ENCODE measurements at places on chromosomes 6 and 20.

DNA sequence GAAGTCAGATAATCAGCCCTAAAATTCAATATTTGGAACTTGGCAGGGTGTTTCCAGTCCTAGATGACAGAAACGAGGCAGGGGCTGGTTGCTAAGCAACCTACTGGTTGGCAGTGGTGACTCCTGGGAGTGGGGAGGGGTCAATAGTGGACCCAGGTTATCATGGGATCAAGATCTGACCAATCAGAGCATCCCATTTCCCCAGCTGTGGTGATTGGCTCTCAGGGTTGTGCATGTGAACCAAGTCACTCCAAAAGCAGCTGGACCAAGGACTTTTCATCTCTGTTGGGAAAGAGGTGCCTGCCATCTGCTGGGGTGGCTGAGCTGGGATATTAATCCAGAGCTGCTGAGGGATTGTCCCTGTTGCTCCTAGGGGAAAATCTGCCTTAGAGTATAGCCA is 253.4 kb downstream of the PREX1 start:
- no peak for DNase-seq

DNA sequence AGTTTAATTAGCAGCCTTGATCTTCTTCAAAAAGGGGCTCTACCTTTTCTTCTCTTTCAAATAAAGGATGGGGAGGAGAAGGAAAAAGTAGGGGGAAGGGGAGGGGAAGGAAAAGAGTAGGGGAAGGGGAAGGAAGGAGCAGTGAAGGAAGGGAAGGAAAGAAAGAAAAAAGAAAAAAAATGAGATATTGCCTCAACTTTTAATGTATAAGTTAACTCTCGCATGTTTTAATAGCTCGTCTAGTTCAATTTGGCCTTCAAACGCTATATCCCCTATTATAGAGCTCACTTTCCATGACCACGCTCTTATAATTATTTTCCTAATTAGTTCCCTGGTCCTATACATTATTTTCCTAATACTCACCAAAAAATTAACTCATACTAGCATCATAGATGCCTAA is 11.9 kb upstream of the RIPOR2 start:
- no peak for DNase-seq

GRCh38 chr20:9838378-9839295 is at the start of gene PAK5:
Gene PAK5, minus strand, starts transcription at chr20:9839076. Its CDS starts 194,748 bp downstream, at chr20:9644328.
- no peak for DNase-seq

DNA sequence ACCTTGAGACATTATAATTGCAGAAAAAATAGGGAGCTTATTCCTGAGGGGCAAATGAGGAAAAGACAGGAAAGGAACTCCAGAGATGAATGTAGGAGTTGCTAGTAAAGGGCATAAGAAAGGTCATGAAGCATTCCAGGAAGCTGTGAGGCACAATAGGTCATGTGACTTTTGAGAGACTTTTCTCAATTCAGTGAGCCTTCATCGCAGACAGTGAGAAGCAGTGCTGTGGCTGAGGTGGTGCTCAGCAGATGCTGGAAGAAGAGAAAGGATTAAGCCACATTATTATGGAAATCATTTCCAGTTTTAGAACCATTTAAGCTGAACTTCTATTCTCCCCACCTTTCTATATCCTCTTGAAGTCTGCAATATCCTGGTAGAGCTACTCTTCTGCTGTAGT is 4.1 kb downstream of the SPTLC3 start:
- no peak for DNase-seq

- no peak for DNase-seq
These were observed 192.5 kb downstream of the EDN1 start for GRCh38 chr6:12482386-12483375.

DNA sequence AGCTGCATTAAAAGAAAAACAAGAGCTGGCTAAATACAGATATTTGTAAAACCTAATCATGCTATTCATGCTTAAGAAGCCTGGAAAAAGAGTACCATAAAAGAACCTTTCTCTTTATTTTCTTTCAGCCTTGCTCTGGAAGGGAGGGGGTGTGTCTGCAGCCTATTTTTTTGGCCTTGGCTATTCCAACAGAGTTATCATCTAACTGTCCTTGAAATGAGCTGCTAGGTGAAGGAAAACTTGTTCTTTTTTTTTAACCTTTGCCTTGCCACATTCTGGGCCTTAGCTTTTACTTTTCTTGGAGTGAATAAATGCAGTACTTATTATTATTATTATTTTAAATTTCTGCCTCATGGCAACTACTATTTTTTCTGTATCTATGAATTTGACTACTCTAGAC is 224.9 kb upstream of the SYNCRIP start:
- DNase-seq, result no peak

DNA sequence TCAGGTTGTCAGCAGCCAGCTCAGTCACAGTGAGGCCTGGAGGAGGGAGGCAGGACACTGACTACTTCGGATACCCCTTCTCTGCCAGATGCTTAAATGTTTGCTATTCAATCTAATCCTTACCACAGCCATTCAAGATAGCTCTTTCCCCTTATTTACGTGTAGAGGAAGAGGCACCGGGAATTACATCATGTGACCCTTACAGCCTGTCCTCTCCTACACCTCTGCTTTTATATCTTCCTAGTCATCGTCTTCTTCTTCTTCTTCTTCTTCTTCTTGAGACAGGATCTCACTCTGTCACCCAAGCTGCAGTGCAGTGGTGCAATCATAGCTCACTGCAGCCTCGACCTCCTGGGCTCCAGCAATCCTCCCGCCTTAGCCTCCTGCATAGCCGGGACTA is 148.1 kb upstream of the NEDD9 start:
- DNase-seq, result no peak

GRCh38 chr6:105428342-105428957 is 25.6 kb upstream of the PREP start:
- DNase-seq, result no peak

GRCh38 chr20:31488115-31488514 is 13.0 kb downstream of the REM1 start:
- DNase-seq, result no peak

DNA sequence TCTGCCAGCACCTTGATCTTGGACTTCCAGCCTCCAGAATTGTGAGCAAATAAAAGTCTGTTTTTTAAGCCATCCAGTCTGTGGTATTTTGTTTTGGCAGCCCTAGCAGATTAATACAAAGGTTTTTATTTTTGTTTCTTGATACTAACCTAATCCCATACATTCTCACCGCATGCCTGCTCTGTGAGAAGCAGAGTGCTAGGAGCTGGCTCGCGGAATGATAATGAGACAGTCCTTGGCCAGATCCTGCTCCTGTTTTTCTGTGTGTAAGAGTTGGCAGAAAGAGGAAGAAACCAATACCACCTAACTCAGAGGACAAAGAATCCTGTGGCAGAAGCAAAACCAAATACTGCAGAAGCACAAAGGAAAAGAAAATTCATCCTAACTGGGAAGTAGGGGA is 82.6 kb downstream of the KIF16B start:
- DNase-seq, result no peak

GRCh38 chr20:49851991-49852390 is 39.4 kb downstream of the SLC9A8 start:
- no peak for DNase-seq

GRCh38 chr6:14946753-14947152 is 299.1 kb upstream of the JARID2 start:
- DNase-seq, result no peak

Data from T-cell (primary cell).